ENCODE measurements at places on chromosomes 4 and X.

- no peak for DNase-seq
These were observed 934 bp upstream of the SEC31A start for GRCh38 chr4:82891707-82892466.

GRCh38 chrX:34559325-34559724 is 97.8 kb downstream of the TMEM47 start:
- DNase-seq, result no peak

- DNase-seq, result no peak
These were observed 112.7 kb upstream of the DUSP21 start for GRCh38 chrX:44731160-44731559.

DNA sequence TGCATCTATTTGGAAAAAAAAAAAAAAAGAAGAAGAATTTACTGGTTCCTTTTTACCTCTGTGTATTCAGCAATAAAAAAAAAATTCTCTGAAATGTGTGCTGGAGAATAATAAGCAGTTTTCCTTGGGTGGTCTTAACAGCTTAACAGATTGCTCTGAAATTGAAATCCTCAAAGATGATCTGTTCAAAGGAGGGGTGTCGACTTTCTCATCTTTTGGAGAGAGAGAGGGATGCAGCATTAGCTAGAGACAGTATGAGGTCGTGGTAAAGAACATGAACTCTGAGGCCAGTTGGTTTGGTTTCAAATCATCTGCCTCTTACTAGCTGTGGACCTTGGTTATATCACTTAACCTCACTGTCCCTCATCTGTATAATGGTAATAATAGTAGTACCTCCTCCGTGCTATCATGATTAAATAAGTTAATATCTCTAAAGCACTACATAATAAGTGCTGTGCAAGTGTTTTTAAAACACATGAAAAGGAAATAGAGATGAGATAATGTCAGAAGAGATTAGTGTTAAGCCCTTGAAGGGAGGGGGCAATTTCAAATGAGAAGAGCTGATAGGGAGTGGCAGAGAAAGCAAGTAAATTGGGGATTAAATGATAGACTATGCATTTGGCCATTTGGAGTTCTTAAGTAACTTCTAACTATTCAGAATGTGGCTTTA is 109.9 kb upstream of the LIMCH1 start:
- DNase-seq, result no peak

- DNase-seq, result no peak
These were observed 93.3 kb downstream of the CPZ start for GRCh38 chr4:8685831-8686230.

DNA sequence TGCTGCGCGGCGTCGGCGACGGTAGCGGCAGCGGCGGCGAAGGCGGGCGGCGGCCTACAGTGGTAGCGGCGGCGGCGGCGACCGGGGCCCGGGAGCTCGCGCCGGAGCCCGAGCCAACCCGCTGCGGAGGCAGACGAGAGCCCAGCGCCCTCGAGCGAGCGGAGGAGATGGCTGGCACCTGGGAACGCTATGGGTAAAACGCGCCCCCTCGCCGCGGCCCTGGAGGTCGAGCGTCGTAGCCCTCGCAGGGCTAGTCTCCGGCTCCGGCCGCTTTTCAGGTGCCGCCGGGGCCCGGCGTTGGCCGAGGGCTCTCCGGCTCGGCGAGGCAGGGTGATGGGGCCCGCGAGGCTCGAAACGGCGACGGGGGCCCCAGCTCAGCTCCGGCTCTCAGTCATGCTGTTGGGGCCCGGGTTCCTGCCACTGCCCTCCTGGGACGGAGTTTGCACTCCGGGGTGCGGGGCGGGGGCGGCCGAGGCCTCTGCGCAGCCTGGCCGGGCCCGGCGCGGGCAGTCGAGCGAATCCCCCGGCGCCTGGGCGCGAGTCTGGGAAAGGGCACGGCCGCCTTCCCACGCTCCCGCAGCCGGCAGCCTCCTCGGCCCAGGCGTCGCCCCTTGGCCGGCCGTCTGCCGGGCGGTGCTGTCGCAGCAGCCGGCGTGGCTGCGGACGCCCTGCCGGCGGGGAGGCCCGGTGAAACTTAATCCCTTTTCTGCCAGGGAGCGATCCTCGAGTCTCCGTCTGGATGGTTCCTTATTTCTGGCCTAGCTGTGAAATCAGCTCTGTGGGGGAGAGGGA is 768 bp downstream of the MID2 start:
- DNase-seq, result no peak

DNA sequence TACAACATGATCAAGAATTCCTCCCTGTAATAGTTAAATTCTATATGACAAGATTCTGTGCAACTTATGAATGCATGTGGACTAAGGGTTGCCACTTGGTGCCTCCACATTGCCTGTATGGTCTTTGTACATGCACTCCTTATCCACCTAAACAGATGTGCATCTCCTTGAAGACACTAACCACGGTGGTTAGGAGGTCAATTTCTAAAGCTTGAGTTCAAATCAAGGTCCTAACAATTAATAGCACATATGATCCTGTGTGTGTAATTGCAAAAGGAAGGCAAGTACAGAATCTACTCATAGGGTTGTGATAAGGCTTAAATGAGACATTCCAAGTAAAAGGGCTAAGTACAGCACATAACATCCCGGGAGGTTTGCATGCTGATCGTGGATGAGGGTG is 1.5 kb upstream of the IL21 start:
- DNase-seq, result no peak

DNA sequence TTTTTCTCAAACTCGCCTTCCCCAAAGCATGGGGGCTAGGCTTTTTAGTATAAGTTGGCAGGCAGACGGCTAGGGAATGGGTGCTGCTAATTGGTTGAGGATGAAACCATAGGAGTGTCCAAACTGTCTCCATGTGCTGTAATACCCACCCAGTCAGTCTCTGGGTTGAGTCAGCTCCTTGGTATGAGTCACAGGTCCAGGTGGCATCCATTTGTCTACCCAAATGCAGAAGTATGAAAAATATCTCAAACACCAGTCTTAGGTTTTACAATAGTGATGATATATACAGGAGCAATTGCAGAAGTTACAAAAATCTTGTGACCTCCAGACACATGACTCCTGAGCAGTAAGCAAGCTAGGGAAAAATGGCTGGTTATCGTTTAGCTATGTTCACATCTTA is 27.4 kb upstream of the CCSER1 start:
- DNase-seq, result no peak

GRCh38 chrX:129404670-129405008 is 118.7 kb downstream of the SMARCA1 start:
- no peak for DNase-seq

DNA sequence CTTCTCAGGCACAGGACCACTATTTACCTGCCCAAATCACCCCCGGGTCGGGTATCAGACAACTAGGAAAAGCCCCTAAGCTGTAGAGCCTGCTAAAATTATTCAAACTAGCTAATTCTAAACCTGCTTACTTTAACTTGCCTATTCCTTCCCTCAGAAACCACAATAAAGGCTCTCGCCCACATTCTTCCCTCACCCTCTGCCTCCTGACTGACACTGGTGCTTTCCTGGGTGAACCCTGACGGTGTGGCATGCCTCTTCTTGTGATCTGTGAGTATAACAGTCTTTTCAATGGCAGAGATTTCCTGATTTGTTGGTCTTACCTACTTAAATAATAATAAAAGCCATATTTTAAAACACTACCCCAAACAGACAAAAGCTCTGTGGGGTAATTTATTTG is 242.1 kb upstream of the ZCCHC13 start:
- no peak for DNase-seq

DNA sequence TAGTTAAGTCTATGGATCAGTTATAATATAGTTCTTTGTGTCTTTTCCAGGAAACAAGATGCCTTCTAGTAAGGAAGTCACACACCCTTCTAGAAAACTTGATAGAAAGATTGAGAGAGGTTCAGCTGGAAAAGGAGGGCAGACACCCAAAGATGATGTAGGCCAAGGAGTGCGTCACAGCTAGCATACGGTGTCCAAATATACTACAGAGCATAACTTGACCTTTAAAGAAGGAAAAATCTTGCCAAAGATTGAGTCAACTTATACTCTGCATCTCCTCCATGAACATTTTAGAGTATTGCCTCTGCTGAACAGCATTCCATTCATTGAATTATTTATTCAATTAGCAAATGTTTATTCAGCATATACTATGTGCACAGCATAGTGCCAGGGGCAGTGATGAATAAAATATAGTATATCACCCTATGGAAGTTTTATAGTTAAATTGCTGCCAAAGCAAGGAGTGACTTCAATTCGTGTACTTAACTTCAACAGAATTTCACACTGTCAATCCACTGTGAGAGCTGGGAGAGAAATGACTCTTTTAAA is 51.9 kb upstream of the SLC6A14 start:
- DNase-seq, result no peak

DNA sequence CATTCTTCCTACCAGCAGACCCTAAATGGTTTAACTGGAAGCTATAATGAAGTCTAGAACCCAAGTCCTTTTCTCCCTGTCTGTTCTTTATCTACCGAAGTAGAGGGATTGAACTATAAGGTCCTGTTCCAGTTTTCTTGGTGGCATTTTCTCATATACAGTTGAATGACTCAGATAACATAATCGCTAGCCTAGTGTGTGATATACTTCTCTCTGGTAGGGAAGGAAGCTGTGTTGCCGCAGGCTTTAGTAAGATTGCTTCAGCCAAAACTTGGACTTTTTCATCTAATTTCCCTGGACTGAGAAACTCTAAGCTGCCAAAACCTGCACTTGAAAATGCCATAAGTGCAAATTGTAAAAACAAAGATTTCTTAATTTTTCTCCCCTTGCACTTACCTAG is 123.4 kb downstream of the NWD2 start:
- DNase-seq, result no peak

DNA sequence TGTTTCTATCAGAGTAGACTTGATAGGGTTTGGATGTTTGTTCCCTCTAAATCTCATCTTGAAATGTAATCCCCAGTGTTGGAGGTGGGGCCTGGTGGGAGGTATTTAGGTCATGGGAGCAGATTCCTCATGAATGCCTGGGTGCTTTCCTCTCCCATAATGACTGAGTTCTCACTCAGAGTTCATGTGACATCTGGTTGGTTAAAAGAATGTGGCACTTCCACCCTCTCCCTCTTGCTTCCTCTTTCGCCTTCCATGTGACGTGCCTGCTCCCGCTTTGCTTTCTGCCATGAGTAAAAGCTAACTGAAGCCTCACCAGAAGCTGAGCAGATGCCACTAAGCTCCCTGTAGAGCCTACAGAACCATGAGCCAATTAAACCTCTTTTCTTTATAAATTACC is 47.3 kb upstream of the SRPX start:
- no peak for DNase-seq

DNA sequence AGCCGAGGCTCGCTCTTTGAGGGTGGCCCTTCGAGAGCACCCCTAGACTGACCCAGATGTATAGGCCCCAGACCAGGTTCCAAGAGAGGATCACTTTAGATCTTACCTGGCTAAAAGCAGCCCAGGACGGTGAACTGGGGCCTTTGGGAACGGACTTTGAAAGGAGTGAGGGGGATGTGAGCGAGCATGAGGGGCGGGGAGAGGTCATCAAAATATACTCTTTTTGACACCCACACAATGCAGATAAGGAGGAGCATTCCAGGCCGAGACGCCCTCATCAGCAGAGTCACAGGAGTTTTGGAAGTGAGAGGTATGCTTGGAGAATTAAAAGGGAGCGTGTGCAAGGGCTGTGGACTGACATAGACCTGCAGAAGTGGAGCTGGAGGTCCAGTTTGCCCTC is 528 bp downstream of the NSDHL start:
- no peak for DNase-seq

- DNase-seq, result no peak
These were observed 41.9 kb downstream of the PCDH19 start for GRCh38 chrX:100368167-100368566.

- no peak for DNase-seq
These were observed 190.6 kb downstream of the MAGEB17 start for GRCh38 chrX:16357902-16358301.

GRCh38 chr4:172945611-172946010 is 223.0 kb upstream of the GALNT7 start:
- no peak for DNase-seq

DNA sequence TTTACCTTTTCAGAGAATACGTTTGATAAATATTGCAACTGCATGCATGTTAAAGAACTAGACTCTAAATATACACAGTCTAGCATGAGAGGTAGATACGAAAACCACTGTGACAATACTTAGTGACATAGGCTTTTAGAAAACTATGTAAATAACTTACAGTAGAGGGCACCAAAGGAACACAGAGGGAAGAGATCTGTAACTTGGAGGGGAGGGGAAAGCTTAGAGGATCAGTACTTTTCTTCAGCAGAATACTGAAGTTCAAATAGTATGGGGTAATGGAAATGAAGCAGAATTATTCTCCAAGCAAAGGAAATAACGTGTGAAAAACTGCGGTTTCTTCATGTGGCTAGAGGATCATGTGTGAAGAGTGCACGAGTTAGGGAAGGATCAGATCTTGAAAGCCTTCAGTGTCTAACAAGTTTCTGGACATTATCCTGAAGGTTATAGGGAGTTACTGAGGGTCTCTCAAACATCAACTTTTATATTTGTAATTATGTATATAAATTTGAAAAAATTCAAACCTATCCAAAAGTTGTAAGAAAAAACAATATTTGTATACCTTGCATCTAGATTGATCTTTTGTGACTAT is 264.3 kb downstream of the NPFFR2 start:
- DNase-seq, result peak; percentile 58

- DNase-seq, result no peak
These were observed 48.0 kb downstream of the USP46 start for GRCh38 chr4:52611030-52611555.

- no peak for DNase-seq
These were observed 75.9 kb upstream of the ATP8A1 start for GRCh38 chr4:42732776-42733175.

GRCh38 chr4:18840481-18840880 is 818.9 kb upstream of the LCORL start:
- DNase-seq, result no peak

- DNase-seq, result no peak
These were observed 26.7 kb upstream of the ING2 start for GRCh38 chr4:183478123-183478522.

DNA sequence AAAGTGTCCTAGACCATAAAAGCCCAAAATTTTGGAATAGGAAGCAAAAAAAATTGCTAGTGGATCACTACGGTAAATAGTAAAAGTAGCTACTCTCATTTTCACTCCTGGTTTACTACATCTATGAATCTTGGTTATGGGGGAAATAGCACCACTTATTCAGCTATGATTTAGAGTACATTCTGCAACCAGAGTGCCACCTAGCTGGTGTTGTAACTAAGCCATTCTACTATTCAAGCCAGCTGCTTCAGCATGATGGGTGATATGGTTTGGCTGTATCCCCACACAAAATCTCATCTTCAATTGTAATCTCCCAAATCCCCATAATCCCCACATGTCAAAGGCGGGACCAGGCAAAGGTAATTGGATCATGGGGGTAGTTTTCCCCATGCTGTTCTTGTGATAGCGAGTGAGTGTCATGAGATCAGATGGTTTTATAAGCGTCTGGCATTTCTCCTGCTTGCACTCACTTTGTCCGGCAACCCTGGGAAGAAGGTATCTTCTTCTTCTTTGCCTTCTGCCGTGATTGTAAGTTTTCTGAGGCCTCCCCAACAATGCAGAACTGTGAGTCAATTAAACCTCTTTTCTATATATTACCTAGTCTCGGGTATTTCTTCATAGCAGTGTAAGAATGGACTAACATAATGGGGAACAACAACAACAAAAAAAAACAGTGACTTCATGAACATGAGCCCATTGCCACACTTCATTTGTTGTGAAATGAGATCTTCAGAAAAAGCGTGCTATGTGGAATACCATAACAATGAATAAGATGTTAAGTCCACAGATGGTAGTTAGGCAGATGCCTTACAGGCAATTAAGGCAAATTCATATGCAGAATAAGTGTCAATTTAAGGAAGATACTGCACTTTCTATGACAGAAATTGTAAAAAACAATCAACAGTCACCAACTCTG is 280.1 kb downstream of the PABPC4L start:
- peak; percentile 6 for DNase-seq
